Amygdala (tissue), 56 donors: ENCODE measurements at places on chromosomes 2 and 18.

DNA sequence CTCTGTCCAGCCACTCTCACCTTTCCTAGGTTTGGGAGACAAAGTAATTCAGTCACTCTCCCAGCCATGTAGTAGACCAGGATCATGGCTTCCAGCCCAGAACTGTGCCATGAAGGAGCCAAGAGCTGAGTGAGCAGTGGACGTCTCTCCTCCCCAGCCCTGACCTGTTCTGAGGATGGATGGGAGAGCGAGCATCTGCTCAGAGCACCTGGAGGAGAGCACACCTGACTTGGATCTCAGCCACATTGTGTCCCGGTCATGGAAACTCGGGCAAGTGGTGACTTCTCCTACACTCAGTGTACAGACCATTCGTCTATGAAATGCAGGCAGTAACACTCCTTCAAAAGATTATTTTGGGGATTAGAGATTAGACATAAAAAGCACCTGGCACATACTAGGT, 299.7 kb downstream of the TNS1 start:
- DNase-seq: no peak

GRCh38 chr18:45997700-45998151, 30.6 kb upstream of the EPG5 start:
- DNase-seq: no peak

DNA sequence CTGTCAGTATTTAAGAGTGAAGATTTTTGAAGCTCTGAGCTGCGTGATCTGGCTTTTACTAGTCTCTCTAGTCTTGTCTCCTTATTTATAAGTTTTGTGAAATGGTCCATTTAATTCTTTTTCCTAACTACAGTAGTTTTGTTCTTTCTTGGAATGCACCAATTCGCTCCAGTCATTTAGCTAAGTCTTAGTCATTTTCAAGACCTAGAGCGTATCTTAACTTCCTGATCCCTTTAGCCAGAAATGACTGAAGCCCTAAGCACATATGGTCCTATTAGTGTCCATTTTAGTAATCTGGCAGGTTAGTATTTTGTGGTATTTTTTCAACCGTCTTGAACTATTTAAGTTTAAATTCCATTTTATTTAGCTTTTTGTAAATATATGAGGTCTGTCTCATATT, 3.6 kb downstream of the BIRC6 start:
- DNase-seq: no peak

DNA sequence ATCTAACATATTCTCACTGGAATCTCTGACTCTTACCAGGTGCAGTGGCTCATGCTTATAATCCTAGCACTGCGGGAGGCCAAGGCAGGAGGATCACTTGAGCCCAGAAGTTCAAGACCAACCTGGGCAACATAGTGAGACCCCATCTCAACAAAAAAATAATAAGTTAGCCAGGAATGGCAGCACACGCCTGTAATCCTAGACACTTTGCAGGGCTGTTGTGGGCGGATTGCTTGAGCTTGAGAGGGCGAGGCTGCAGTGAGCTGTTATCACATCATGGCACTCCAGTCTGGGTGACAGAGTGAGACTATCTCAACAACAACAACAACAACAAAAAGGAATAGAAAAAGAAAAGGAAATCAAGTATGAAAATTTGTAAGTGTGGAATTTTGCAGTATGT, 306.5 kb upstream of the CYP26B1 start:
- DNase-seq: no peak

- DNase-seq: no peak
Observed at GRCh38 chr18:79974025-79974654, 9.7 kb downstream of the HSBP1L1 start.

DNA sequence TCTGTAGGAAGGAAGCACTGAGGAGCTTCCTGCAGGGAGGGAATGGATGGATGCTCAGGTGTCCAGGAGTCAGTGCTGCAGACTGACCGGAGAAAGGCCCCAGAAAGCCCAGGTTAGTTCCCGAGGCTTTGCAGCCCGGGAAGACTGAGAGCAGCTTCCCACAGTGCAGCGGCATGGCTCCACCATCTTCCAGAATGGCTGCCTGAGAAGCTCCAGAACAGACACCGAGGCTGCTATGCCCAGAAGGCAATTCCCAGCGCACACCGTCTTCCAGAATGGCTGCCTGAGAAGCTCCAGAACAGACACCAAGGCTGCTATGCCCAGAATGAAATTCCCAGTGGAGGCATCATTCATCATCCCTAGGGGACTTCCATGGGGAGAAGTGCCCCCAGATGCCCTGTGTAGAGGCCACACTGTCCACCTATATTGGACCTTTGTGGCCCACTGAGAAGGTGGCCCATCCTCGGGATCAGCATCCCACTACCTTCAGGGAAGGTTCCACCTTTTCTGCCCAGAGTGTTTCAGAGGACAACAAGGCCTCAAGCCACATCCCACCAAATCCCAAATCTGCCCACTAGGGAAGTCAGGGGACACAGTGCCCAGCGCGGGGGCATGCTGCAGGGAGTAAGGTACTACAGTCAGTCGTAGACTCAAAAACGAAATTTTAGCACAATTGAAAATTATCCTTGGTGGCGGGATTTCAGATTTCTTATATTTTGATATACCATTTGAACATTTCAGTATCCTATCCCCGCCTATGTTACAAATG, 80.5 kb downstream of the KCNF1 start:
- no peak for DNase-seq

DNA sequence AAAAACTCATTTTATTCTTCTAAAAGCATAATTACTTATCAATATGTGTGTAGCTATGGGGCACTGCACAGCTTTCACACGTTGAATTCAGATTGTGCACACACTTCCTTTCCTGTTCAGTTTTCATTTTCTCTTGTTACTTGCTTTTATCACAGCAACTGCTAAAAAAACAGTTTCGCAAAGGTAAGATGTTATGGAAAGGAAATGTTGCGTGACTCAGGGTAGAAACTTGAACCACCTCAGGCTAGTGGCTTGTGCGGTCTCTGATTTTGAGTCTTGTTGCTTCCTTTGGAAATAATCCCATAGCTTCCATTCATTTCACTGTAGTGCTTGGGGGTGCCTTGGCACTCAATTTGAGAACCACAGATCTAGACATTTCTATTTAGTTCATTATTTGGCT, 171.9 kb downstream of the FMNL2 start:
- DNase-seq: no peak

- no peak for DNase-seq
Observed at GRCh38 chr2:218406949-218407618, 7.4 kb downstream of the CTDSP1 start.

DNA sequence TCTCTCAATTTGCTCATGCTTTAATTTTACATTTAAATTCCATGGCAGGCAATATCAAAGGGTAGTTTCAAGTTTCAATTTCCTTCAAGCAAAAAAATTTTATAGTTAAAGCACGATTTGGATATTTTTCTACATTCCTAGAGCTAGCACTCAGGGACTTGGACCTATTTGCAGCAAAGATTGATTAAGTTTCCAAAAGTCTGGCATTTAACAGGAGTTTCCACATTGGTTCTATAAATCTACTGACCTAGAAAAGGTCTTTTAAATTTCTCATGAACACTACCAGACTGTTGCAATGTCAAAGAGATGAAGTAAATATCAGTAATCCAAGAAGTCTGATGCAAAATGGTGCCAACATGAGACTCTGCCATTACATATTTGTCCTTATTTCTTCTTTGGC, 253.7 kb upstream of the LINC00305 start:
- no peak for DNase-seq

DNA sequence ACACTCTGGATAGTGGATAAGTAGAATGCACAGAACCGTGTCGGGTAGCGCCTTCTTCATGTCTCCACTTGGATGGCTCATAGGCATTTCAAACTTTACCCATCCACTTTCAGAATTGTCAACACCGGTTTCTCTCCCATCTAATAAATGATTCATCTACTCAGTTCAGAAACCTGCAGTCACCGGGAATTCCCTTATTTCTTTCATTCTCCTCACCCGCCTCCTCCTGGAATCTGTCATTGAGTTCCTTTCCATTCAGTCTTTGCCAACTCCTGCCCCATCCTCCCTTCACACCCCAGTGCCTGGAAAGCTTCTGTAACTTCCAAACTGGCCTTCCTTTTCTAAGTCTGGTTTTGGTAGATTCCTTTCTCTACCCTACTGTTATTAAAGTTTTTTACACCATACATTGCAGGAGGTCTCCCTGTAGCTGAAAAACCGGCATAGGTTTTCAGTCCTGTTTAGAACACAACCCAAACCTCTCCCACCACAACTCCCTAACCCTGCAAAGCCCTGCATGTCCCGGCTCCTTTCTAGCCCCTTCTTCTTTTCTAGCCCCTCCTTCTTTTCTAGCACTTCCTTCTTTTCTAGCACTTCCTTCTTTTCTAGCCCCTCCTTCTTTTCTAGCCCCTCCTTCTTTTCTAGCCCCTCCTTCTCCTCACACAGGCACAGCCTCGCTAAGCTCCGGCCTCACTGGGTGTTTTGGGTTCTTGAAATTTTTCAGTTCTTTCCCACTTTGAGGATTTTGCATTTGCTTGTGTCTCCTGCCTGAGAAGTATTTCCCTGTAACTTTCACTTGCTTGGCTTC, 133.9 kb upstream of the KLHL14 start:
- no peak for DNase-seq

DNA sequence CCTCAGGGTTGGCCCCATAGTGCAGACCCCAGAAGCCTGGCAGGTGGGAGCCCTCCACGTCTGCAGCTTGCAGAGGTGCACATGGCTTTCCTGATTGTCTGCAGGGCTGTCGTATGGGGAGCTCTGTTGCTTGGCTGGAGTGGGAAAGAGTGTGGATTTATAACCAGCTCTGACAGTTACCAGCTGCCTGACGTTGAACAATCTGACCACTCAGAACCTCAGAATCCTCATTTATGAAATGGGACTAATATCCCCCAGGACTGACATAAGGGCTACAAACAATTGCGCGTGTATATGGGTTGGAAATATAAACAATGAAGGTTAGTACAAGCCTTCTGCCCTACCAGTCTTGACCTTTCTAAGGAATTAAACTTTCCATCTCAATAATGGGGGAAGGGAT, 13.9 kb upstream of the PXDN start:
- no peak for DNase-seq

DNA sequence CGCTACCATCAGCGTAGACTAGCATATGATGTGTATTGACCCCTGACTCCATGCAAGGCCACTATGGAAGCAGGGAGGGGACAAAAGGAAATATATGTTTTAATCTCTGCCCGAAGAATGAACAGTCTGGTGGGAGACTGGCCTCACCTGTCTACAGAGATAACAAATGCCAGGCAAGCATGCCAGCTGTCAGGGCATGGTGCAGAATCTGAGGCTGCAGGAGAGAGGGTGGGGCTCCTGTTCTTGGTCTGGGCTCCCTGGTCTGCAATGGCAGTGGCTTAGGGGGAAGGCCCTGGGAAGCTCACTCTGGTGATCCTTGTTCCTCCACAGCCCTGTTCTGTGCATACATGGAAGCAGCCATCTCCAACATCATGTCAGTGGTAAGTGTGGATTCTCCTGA, 27.5 kb downstream of the SLC14A2 start:
- no peak for DNase-seq

DNA sequence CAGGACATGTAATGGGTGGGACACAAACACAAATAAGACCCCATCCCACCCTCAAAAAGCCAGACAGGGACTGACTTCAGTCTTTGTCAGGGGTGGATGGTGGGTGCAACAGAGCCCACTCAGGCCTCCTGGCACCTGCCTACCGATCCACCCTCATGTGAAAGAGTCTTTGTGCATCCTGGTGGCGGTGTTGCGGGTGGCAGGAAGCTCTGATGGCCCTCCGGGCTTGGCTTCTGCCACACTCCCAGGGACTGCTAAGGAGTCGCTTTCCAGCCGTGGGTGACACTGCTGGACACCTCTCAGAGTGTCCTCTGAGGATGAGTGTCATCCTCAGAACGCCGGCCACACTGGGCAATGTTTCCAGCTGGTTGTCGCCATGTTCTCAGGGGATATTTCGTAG, 92.6 kb downstream of the LDLRAD4 start:
- no peak for DNase-seq

DNA sequence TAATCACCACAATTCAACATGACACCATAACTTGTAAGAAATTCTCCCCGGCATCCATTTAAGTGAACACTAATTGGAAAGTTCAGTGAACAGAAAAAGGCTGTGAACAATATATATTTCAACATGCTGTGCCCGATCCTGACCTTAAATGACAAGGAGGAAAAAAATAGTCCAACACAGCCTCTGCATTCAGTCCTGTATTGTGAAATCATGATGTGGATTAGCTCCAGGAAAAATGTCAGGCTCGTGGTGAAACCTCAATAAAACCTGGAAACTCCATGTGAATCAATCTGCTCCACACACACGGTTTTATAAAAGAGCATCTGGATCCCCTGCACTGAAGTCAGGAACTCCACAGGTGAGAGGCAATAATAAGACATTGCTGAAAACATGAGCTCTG, 145.4 kb upstream of the SPOPL start:
- DNase-seq: no peak

GRCh38 chr2:36097022-36097421, 258.6 kb upstream of the CRIM1 start:
- DNase-seq: no peak

DNA sequence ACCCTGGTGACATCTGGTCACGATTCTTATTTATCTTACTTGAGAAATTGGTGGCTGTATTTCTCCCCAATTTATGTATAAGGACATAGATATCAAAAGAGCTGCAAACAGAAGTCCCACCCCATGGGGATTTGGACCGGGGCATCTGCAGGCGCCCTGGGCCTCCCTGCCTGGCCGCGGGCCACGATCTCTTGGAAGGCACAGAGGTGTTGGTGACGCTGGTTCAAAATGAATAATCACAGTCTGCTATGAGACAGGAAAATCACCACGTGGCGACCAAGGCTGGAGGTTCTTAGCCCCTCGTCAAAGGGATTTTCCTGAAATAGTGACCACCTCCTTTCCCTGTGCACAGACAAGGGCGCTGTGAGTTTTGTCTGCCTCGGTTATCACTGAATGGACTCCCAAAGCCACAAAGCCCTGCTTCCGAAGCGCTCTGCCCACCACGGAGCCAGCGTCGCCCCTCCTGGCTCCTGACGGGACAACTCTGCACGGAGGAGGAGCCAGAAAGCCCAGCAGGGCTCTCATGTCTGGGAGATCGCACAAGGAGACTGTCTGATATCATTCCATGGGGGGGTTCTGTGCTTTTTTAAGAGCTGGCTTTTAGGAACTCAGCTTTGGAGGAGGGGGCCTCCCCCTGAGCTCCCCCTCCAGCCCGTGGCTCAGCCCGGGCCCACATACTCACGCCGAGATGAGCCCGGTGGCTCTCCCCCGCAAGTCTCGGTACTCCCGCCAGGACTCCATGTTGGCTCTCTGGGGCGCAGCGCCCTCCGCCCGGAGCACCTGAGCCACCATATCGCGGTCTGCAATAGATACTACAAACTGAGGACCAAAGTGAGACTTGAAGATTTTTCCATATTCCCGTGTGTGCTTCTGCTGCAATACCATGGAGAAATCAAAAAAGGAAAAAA, 14.6 kb downstream of the CYP27C1 start:
- DNase-seq: no peak
